Myocyte (in vitro differentiated cells): ENCODE measurements at places on chromosomes 7 and 10. TPM values are rescaled to one million over a fixed set of nuclear protein-coding genes. Genes with fewer than 3 reads are reported as not detected.

Gene LMTK2
- 7.1 and 7.3 TPM in 2 replicates for total RNA-seq

Gene COL1A2
- 1,439 and 1,654 TPM in 2 replicates for total RNA-seq

Gene PDE6C
- not detected in 2 replicates for total RNA-seq

Gene SAMD9L
- total RNA-seq, result 25.0 and 27.7 TPM in 2 replicates

Gene MYL10
- total RNA-seq, result 0.31 TPM in 1 of 2 replicates, not detected in the other

Gene RAB19
- not detected in 2 replicates for total RNA-seq

Gene METTL2B
- total RNA-seq, result 54.5 and 63.3 TPM in 2 replicates

Gene GGCT
- 33.5 and 38.2 TPM in 2 replicates for total RNA-seq

Gene PPP1R17
- not detected in 2 replicates for total RNA-seq

Gene CEP55
- total RNA-seq, result 2.1 and 3.0 TPM in 2 replicates
